ENCODE measurements at places on chromosomes 3 and 15.

DNA sequence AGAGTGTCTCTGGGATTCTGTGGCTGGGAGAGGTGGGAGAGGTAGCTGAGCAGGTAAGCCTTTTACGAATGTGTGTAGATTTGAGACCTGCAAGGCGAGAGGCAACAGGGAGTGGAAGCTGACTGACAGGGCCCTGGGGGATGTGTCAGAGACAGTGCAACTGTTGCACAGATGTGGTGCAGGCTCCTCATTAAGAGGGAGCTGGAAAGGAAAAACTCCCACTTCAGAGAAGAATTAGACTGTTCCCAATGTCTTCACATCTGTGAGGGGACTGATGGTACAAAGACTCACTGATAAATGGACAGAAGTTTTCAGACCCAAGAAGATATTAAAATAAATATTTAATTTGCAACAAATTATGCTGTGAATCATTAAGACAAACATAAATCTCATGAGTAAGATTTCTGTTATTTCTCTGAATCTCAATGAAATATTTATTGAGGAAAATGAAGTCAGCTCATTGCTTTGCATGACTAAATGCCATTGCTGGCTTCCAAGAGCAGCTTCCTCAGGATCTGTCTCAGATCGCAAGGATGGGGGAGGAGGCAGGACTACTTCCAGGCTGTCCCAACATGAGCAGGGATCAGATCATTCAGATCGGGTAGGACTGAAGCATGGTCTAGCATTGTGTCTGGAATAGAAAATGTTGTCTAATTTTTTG is 127.3 kb upstream of the ROPN1 start:
- H3K36me3 ChIP-seq = no peaks in the 10 kb centered on the region
- H3K4me3 ChIP-seq = no peak overlapping the region
- H3K4me1 ChIP-seq = no peaks in the 10 kb centered on the region
- DNase-seq = no peak

DNA sequence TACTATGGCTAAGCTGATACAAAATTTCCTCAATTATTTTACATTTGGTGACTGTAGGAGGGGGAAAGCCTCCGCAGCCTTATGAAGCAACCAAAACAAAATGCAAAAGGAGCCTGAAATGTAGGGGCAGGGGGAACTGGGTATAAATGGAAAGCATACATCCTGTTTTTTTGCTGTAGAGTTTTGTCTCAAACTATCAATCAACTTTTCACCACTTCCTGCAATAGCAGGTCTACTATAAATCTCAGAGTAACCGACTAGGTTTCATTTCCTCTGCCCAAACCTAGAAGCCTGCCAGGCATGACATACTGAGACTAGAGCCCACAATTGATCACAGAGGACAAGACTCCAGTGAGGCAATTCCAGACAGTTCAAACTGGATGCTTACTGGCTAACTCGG is 91.3 kb downstream of the SHQ1 start:
- no peaks in the 10 kb centered on the region for H3K36me3 ChIP-seq
- H3K27ac ChIP-seq = no peak overlapping the region
- H3K4me1 ChIP-seq = no peaks in the 10 kb centered on the region
- no peak overlapping the region for H3K4me3 ChIP-seq

DNA sequence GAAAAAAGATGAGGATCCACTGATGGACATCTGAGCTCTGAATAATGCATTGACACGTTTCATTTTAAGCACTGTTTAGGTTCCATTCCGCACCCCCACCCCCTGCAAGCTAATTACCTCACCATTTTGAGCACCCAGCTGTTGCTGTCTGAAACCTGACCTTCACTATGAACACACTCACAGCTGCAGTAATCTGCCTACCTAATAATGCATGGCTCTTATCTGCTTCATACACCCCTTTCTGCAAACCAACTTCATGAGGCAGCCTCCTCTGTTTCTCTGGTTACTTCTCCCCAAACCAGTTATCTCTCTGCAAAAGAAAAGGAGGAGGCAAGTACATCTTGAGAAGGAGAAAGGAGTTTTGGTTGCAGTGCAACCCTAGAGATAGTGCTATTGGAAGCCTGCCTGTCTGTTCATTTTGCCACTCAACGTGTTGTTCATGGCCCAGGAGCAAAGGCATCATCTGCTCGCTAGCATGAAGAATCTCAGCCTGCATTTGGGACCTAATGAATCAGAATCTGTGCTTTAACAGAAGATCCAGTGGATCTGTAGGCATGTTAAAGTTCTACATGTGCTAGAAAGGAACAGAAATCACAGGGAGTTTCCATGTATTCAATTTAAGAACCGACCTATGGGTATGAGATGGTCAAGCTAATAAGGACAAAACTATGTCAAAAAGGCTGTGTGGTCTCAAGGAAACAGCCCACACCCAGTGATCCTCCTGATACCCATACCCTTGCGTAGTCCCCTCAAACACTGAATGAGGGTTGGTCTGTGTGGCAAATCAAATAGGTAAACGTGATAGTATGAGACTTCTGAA is 87.2 kb downstream of the MB21D2 start:
- no peaks in the 10 kb centered on the region for H3K4me1 ChIP-seq
- no peaks in the 10 kb centered on the region for H3K27me3 ChIP-seq
- no peak for DNase-seq
- no peak overlapping the region for H3K4me3 ChIP-seq
- H3K27ac ChIP-seq = no peak overlapping the region

- peaks cover 64% of the 10 kb centered on the region for H3K27me3 ChIP-seq
- H3K4me1 ChIP-seq = no peaks in the 10 kb centered on the region
- H3K4me3 ChIP-seq = no peak overlapping the region
- H3K27ac ChIP-seq = no peak overlapping the region
Observed at GRCh38 chr3:127986803-127987202, 65.4 kb upstream of the SEC61A1 start.

DNA sequence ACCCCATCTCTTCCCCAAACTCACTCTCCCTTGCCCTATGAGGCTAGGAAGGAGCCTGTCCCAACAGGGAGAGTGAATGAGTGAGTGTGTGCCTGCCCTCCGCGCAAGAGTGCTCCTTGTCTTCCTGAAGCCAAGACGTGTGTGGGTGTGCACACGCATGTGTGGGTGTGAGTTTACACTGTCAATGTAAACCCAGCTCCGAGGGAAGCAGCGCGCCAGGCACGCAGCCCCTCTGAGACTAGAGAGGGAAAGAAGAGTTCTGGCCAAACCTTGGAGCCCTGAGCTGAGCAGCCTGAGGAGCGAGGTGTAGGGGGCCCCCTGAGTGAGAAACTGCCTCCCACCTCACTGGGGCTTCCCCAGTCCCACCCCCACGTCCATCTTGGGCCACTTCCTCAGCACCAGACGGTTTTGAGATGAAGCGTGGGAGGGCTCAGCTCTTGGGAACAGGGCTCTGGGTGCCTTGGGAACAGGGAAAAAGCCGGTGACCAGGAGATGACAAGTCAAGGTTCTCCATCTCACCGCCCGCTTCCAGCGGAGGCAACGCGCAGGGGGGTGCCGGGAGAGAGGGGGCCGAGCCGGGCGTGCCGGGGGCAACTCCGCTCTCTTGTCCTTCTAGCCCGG is 5.1 kb downstream of the MECOM start:
- H3K27ac ChIP-seq = no peak overlapping the region
- peaks cover 20% of the 10 kb centered on the region for H3K4me1 ChIP-seq
- peaks cover 35% of the 10 kb centered on the region for H3K27me3 ChIP-seq
- no peaks in the 10 kb centered on the region for H3K36me3 ChIP-seq
- no peak overlapping the region for H3K4me3 ChIP-seq
- DNase-seq = no peak

DNA sequence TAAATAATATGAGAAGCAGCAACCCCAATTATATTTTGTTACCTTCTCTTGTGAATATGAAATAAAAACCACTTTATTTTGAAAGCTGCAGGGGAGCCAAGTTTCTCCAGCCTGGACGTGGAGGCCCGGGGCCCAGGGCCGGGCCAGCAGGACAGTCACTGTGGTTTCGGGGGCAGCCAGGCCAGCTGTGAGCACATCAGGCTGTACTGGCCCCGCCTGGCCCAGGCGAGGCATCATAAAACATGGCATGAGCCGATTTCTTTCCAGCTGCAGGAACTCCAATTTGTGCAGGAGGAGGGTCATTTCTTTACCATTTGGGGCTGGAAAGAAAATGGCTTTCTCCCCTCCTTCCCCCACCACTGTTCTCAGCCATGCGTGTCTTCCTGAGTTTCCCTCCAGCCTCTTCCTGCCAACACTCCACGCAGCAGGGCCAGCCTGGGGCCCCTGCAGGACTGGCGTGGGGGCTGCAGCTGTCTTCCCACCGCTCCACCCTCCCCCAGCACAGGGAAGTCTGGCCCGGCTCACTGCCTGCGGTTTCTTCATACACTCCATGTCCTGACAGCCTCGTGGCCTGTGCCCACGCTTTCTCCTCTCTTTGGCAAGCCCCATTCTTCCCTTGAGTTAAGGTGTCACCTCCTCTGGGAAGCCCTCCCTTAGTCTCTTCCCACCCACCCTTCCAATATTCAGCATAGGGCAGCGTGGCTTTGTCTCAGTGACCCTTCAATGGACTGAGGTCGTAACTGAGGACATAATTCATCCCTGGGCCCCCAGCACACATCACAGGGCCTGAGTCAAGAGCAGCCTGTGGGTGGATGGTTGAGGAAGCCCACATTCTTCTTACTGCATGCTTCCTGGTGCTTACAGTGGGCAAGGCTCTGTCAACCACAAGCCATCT is 135.8 kb downstream of the CHSY1 start:
- DNase-seq = no peak
- no peaks in the 10 kb centered on the region for H3K27me3 ChIP-seq
- peaks cover 15% of the 10 kb centered on the region for H3K4me1 ChIP-seq
- no peak overlapping the region for H3K4me3 ChIP-seq
- no peaks in the 10 kb centered on the region for H3K36me3 ChIP-seq

DNA sequence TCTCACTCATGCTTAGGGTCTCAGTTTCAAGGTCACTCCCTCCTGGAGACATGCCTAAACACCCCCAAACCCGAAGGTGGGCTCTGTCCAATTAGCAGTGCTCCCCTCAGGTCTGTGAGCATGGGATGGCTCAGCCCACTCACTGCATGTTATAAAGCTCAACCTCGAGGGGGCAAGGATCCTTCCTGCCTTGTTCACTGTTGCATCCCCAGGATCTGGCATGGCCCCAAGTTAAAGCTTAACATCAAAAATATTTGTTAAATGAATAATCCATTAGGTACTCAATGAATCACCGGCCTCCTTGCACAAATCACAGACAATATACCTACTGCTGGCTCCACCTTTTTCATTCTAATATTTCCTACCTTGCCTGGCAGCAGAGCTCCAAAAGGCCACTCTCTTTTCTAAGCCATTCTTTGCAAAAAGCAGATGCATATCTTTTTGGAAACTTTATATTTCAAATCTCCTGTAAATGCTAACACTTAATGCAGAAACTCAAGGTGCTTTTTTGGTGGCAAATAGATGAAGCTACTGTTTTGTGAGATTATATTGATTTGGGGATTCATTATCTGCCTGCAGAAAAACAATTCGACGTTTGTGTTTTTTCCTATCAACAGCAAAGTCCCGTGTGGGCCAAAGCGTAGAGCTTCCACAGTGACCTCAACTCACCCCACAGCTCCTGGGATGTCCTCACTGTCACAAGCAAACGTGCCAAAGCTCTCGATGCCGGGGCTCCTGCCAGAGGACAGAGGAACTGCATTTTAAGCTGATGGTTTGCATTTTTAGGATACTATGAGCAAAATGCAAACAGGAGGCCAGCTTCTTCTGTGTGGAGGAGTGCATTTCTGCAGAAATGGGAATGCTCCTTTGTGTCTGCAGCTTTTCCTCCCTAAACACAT is 35.4 kb downstream of the PCOLCE2 start:
- DNase-seq = no peak
- no peaks in the 10 kb centered on the region for H3K4me1 ChIP-seq
- no peaks in the 10 kb centered on the region for H3K36me3 ChIP-seq
- no peak overlapping the region for H3K27ac ChIP-seq

GRCh38 chr15:85534031-85534430 is 153.6 kb downstream of the AKAP13 start:
- no peaks in the 10 kb centered on the region for H3K4me1 ChIP-seq
- no peak overlapping the region for H3K27ac ChIP-seq
- no peak for DNase-seq

GRCh38 chr3:151998744-151999143 is 125.3 kb downstream of the SUCNR1 start:
- H3K4me1 ChIP-seq = peaks cover 7% of the 10 kb centered on the region
- DNase-seq = no peak
- no peak overlapping the region for H3K27ac ChIP-seq
- H3K27me3 ChIP-seq = no peaks in the 10 kb centered on the region

DNA sequence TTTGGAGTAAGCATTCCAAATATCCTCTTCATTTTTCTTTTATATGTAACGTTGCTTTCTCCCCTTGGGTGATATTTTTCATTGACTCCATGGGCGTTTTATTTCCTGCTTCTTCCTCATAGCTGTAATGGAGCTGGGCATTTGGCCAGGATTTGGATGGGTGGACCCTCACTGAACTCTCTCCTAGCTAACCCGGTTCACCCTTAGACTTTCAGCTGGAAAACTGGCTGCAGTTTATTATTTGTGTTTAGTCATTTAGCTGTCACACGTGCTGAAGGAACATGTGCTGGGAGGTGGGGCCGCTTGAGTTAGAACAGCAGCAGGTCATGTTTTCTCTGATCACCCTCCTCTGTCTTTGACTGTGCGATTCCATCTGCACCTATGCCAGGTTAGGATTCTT is 407.6 kb downstream of the ZIC1 start:
- H3K27ac ChIP-seq = no peak overlapping the region
- no peaks in the 10 kb centered on the region for H3K4me1 ChIP-seq
- no peak overlapping the region for H3K4me3 ChIP-seq

DNA sequence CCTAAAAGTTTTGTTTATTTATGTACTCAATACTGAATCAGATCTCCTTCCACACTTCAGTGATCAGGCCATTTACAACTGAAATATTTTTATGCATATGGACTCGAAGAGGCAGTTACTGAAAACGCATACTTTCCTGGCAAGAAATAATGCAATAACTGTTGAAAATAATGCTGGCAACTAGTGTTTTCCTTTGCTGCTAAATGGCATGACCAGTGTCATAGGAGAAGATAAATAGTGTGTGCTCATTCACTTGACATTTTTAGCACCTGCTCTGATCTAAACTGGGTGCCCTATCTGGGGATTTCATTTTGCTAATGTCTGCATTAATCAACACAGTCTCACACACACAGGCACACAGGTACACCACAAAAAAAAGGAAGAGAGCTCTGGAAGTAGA is 695.2 kb downstream of the TUSC7 start:
- H3K27me3 ChIP-seq = no peaks in the 10 kb centered on the region
- no peak overlapping the region for H3K4me3 ChIP-seq
- H3K27ac ChIP-seq = no peak overlapping the region
- no peaks in the 10 kb centered on the region for H3K36me3 ChIP-seq
- no peaks in the 10 kb centered on the region for H3K4me1 ChIP-seq
- no peak for DNase-seq

DNA sequence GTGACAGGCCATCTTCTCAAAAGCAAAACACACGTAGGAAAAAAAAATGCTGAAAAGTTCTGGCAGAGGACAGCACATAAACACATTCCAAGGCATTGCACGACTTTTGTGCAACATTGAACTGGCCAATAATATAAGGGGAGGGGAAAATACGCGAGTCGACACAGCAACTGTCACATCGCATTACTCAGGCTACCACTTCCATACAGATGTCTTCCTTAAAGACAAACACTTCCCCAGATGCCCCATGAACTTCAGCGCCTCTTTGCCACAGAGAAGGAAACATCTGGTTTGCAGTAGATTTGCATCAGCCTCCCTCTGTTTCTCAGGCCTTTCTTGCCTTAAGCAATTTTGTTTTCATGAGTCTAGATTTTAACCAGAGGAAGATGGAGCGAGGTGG is 144.4 kb upstream of the IGF1R start:
- H3K27me3 ChIP-seq = no peaks in the 10 kb centered on the region
- no peaks in the 10 kb centered on the region for H3K36me3 ChIP-seq
- no peak overlapping the region for H3K27ac ChIP-seq
- no peaks in the 10 kb centered on the region for H3K4me1 ChIP-seq
- H3K4me3 ChIP-seq = no peak overlapping the region
- no peak for DNase-seq

Measured in K562 (cell line).